ENCODE measurements at places on chromosomes 2 and 18.

DNA sequence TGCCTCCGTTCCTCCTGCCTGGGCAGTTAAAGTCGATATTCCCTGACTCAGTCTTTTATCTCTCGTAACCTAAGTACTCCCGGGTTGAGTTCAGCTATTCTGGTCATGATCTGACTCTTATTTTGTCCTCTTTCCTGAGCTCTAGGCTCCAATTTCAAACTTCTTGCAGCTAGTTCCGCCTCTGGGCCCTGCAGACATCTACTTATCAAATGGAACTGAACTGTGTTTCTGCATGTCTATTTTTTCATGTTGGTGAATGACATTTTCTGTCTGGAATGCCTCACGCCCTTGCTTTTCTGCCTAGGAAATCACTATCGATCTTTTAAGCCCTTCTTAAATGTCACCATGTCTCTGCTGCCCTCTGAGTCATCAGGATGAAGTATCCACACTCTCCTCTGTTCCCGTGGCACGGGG is 101.5 kb downstream of the VAPA start:
- no peak for DNase-seq

GRCh38 chr18:10495936-10496335 is 29.9 kb upstream of the NAPG start:
- no peak for DNase-seq

GRCh38 chr2:184413671-184414229 is 184.6 kb upstream of the ZNF804A start:
- no peak for DNase-seq

DNA sequence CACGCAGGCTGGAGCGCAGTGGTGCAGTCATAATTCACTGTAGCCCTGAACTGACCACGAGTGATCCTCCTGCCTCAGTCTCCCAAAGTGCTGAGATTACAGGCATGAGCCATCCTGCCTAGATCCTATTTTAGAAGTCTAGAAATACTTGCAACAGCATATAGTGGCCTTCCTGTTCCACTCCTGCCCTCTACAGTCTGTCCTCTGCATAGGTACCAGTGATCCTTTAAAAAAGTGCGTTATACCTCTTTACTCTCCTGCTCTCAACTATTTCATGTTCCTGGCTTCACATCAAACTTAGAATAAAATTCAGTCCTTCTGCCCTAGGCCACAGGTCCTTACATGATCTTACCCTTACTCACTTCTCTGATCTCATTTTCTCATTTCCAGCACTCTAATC is 6.0 kb downstream of the COMMD1 start:
- DNase-seq: no peak

GRCh38 chr18:47915930-47916329 is 14.5 kb downstream of the SMAD2 start:
- no peak for DNase-seq

GRCh38 chr18:44880170-44880569 is 199.5 kb downstream of the SETBP1 start:
- no peak for DNase-seq

DNA sequence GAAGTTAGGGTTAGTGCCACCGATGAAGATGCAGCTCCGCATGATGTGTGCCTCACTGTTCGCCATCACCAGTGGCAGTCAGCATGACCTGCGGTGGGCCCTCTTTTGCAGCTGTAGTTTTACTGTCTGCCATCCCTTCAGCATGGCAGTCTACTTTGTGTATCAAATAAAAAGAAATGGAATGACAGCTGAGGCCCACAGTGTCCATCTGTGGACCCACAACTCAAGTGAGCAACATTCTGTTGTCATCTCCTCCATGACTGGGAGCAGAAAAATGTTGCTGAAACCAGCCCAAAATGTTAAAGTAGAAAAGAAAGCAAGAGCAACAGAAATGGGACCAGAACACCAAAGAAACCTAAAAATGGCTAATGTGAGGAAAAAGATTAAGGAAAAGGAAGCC is 128.7 kb downstream of the MEP1B start:
- no peak for DNase-seq

DNA sequence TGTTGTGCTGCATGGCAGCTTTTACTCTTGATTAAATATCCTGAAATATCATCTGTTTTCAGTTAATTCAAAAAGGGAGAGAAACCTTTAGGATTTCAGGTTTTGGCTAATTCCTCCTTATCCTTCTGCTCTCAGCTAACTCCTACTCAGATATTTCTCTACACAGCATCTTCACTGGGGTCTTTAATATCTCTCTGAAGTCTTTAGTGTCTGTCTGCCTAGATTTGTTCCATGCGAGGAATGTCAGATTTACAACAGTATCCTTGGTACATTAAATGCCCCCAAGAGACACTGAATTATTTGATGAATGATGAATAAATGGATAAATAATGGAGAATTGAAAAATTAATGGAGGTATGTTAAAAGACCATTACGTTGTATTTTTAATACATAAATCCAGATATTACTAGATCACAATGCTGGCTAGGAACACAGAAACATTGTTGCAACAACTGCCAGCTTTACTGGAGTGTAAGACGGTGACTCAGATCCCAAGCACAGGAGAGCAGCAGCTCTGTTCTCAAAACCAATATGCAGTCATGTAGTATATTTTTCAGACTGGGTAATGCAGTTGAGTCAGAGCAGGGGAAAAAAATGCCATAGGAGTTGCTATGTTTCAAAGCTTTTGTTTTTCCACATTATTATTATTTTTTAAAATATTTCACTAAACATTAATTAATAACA is 388.0 kb upstream of the SYT4 start:
- no peak for DNase-seq

DNA sequence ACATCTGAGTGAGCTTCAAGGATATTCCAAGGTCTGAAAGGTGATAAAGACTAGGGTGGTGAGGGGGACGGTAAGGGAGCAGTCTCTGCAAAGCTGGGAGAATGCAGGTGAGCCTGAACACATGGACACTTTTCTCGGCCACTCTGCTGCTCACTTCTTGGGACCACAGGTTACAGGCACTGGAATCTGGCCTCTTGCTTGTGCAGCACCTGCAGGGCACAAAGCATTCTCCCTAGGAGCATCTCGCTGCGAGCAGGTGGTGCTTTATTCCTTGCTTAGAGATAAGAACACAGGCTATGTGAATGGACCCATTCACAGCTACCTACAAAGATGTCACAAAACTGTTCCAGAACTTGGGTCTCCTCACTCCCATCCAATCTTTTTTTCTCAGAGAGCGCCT is 153.2 kb downstream of the DDX1 start:
- no peak for DNase-seq

GRCh38 chr2:58204195-58204959 is 36.7 kb downstream of the FANCL start:
- no peak for DNase-seq

- DNase-seq: no peak
Observed at GRCh38 chr2:219086196-219086595, 25.5 kb upstream of the IHH start.

DNA sequence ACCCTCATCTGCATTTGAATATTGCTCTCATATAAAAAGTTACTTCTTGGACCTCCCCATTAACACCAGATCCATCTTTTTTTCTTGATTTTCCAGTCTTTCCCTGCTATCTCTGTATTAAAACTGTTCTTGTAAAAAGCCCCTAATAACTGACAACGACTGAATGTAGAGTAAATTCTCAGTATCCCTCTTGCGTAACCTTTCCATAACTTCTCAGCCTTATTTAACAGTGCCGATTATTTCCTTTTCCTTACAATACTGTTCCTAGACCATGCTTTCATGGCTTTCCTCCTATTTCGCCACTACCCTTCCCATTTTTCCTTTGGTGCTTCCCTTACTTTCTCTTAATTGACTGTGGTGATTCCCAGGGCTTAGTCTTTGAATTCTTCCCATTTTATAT is 348.9 kb upstream of the DSEL start:
- DNase-seq: no peak

- DNase-seq: no peak
Observed at GRCh38 chr2:74239346-74239745, 40.9 kb downstream of the MTHFD2 start.

DNA sequence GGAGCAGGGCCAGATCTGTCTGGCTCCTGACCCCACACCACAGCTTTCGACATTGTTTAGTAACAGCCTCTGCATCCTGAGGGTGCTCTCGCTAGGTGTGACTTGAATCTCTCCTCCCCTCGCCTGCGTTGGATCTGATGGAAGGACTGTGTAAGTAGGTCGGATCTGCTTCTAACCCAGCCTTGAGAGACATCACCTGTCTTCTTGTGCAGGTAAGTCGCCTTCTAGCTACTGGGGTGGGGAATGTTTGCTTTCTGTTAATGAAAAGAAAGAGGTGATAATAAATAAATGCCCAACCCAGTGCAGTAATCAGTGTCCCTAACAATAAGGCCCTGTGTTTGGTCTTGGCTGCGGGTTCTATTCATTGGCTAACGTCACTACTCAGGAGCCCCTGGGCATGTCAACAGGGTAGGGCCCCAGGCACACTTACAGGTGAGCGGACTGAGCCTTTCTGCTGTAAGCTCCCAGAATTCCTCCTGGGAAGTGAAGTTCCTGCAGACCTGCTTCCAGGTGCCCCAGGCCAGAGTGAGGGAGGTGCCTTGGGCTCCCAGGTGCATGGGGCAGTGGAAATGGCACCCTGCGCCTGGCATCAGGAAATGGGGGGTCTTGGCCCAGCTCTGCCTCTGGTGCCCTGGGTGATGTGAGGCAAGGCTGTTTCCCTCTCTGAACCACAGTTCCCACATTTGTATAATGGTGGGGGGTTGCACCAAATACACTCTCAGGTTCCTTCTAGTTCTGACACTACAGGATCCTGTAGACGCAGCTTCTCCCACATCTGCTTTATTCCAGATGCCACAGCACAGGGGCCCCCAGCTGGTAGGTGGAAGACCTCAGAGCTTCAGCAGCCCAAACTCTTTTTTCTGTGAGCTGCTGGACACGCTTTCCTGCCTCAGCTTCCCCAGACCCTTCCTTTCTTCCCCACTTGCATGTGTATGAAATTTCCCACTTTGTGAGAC is 11.2 kb upstream of the FOSL2 start:
- no peak for DNase-seq

DNA sequence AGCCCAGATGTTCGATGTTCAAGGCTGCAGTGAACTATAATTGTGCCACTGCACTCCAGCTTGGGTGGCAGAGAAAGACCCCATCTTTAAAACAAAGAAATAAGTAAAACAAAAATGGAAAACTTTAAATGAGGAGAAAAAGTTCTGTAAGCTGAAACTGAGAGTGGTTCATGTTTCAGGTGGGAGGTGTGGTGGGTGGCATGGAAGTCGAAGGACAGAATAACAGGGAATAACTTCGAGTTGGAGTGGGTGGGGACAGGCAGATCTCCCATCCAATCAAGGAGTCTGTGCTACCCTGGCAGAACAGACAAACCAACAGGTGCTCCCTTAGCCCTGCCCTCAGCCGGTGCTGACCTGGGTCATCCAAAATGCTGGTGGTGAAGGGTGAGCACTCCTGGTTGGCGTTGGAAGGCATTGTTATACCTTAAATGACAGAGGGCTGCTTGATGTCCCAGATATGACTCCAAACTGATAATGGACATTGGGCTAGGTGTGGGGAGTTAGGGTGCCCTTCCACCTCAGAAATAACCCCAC is 328.4 kb downstream of the DYSF start:
- DNase-seq: no peak

- DNase-seq: no peak
Observed at GRCh38 chr2:205650931-205651330, 31.4 kb upstream of the NRP2 start.

- DNase-seq: no peak
Observed at GRCh38 chr2:12031866-12032265, 285.4 kb downstream of the LPIN1 start.

DNA sequence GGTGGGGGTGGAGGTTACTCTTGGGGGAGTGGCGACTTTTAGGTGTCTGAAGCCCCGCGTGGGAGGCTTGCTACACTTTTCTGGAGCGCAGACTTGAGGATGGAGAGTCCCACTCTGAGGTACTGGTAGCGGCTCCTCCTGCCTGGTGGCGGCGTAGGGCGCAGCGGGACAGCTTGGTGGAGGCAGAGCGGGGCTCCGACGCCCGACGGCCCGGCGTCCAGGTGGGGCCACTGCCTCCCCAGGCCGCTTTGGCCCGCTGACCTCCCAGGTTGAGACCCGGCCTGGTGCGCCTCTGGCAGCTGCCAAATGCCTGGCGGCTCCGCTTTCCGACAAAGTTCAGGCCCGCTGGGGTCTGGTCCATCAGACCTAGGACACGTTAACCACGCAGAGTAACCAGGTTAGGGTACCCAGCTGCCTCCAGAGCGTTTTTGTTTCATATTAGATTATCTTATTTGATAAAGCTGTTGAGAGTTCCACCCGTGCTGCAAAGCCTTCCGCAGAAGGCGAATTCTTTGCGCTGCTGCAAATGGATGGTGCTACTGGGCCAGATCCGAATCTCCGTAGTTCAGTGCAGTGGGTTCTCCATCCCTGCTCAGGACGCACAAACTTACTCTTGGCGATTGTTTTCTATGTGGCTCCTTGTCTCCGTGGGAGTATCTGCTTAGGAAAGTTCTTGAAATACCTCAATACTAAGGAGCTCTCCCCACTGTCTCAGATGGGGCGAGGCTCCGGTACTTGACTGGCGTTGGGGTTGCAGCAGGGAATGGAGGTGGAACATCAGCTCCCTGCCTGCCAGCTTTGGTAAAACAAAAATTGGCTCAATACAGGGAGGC is 405.9 kb downstream of the XIRP2 start:
- no peak for DNase-seq

DNA sequence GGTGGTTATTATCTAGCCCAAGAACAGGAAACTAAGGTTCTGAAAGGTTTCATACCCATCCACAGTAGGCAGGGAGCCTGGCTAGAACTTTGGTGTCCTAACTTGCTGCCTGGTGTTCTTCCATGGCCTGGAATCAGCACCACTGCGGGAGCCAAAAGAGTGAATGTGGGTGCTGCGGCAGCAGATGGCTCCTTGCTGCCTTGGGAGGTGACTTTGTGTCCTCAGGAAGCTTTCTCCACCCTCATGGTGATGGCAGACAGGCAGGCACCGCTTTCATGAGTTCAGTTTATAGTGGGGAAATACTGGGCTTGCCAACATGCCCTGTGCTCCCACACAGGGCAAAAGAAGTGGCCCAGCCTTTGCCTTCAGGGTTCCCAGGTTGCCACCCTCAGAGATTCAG is 385.2 kb downstream of the BCL11A start:
- DNase-seq: no peak

DNA sequence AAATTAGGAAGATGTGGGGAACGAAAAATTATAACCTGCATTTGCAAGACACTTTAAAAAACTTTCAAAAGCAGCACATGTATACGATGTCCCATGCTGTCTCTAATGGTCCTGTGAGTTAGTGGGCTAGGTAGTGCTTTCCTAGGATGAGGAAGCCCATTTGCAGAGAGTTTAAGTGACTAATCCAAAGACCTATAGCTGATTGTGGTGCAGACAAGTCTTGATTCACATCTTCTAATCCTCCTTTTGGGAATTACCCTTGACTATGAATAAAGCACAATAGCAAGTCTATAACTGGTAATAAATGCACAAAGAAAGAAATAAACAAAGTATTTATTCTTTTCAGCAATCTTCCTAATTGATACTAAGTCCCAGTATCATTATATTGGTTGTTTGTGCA is 234.6 kb upstream of the FANCL start:
- no peak for DNase-seq

DNA sequence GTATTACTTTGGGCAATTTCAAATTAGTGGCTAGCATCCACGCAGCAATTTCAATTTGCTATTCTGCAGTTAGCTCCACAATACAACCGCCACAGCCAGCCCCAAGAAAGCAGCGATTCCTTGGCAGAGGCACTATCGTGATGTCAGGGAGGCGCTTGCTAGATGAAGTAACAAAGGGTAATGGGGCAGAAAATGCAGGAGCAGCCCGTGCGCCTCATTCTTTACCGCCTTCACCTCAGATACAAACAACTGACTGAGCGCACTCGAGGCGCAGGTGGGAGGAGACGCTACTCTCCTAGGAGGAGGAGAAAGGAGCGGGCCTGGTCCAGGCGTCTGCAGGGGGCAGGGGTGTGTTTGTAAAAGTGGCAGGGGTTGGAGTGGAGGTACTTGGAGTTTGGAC is 76.9 kb upstream of the ASB18 start:
- no peak for DNase-seq
